ENCODE measurements at places on chromosomes 12 and 14. TPM values are rescaled to one million over a fixed set of nuclear protein-coding genes. Genes with fewer than 3 reads are reported as not detected.

- no peak for DNase-seq
Measured at GRCh38 chr14:102320671-102321455, 1.3 kb downstream of the ZNF839 start.

DNA sequence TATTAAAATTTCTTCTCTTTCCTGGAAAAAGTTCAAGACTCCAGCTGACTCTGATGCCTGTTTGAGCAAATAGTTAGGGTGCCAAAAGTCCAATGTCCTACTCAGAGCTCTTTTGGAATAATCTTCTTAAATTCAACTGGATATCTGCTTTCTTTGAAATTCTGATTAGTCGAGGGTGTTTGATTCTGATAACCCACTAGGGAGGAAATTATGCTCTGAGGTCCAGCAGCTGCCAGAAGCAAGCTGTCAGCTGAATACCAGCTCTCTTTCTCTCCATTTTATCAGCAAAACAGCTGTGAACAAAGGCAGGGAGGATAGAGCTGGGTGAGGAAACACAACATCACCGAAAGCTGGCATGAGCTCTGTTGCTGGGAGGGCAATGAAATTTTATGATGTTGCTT lies 141.5 kb downstream of the CAND1 start:
- DNase-seq, result no peak

GRCh38 chr14:34247605-34248004 lies 214.4 kb downstream of the SPTSSA start:
- DNase-seq, result no peak

GRCh38 chr12:104457746-104458693 lies 1.3 kb downstream of the CHST11 start:
- no peak for DNase-seq

GRCh38 chr14:77322250-77322902 lies 1.5 kb downstream of the GSTZ1 start:
- no peak for DNase-seq

DNA sequence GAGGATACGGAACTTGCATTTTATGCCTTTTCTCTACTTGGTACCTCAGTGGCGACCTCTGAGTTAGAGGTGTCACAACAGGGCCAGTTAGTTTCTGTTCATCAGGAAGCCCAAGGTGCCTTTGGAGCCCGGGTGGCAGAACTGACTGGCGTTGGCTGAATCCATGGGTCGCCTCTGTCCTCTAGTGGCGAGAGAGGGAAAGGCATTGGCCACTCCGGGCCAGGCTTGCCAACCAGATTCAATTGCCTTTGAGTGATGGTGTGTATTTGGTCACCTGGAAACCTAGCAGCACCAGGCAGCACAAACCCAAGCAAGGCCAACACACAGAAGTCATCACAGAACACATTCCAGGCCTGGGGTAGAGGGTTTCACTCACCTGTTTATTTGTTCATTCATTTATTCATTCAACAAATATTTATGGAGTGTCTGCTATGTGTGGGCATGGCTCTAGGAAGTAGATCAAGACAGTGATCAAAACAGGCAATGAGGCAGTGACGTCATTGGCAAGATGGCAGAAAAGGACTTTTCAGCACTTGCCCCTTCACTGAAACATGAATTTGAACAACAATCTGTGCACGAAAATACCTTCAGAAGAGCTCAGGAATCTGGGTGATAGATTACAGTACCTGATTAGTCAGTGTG lies 40.5 kb upstream of the KCNA5 start:
- DNase-seq, result no peak

DNA sequence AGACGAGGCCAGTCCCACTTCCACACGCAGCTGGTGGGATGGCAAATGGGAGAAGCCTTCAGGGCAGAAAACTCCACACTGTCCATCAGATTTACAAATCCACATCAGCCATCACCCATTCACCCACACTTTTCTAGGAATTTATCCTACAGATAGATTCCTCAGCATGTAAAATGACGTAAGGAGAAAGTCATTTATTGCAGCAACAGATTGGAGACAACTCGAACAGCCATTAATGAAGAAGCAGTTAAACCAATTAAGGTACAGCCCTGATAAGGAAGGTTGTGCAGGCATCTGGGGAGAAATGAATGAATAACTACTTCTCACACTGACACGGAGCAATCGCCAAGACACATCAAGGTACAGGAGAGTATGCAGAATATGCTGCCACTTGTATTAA lies 26.2 kb downstream of the PRKAB1 start:
- DNase-seq, result no peak

- no peak for DNase-seq
Measured at GRCh38 chr14:88841741-88842140, 17.3 kb downstream of the TTC8 start.

- no peak for DNase-seq
Measured at GRCh38 chr12:6277982-6278438, 32.5 kb upstream of the PLEKHG6 start.

The SCAF11 gene
- 69.0 TPM for polyA plus RNA-seq

The NOVA1 gene
- polyA plus RNA-seq, result 13.2 TPM

The WBP11 gene
- 56.9 TPM for polyA plus RNA-seq
